ENCODE measurements at places on chromosomes 4 and X.

- DNase-seq, result no peak
Measured at GRCh38 chr4:128861856-128862518, 52.5 kb downstream of the JADE1 start.

DNA sequence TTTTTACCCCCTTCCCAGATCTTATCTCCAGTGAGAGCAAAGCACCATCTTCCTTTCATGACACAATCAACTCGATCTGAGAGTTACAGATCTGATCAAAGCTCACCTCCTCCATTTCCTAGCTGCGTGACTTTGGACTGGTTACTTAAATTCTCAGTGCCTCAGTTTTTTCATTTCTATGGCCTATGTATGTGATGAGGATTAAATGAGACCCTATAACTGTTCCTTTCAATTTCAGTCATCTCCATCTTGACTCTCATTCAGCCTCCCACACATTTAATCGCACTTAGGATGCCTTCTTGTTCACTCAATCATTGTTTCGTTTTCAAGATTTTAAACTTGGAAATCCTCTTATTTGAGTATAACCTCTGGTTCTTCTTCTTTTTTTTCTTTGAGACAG, 20.1 kb upstream of the CXCR3 start:
- no peak for DNase-seq

DNA sequence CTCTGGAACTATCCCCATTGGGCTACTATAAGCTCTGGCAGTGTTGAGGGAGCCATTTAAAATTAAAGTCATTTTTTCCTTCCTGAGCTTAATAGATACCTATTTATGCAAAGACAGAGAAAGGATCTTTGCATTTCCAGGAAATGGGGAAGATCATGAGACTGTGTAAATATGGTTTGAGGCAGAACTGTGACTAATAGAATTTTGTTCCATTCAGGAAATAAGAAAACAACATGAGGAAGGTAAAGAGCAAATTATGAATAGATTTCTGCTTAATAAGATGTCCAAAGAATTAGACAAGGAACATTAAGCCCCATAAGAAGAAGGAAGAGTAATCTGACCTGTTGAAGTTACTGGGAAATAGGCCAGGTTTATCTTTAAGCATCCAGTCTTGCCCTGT, 17.8 kb upstream of the TBC1D19 start:
- DNase-seq, result no peak

GRCh38 chr4:98608356-98608755, 50.1 kb downstream of the TSPAN5 start:
- DNase-seq, result no peak

GRCh38 chr4:4254199-4254598, 6.2 kb upstream of the TMEM128 start:
- DNase-seq, result no peak

GRCh38 chr4:140012688-140013486, 141.1 kb downstream of the MAML3 start:
- peak; percentile 30 for DNase-seq

GRCh38 chr4:148366251-148366650, 76.0 kb downstream of the NR3C2 start:
- DNase-seq, result no peak

DNA sequence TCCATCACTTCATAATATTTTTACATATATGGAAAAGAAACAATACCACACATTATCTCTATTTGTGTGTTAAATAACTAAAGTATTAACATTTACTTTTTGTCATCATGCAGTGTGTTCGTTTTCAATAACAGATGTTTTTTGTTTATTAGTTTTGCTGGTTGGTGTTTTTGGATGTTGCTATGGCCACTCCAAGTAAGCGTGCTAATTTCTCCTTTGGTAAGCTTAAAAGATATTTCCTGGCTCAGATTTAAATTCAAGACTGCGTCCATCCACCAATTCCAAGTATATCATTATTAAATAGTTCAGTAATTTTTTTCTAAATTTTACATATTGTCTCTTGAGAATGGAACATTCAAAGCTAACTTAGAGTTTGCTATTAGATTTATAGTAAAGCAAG, 235.4 kb upstream of the IL1RAPL1 start:
- no peak for DNase-seq

- no peak for DNase-seq
Measured at GRCh38 chr4:102343964-102344519, 1.2 kb downstream of the SLC39A8 start.

DNA sequence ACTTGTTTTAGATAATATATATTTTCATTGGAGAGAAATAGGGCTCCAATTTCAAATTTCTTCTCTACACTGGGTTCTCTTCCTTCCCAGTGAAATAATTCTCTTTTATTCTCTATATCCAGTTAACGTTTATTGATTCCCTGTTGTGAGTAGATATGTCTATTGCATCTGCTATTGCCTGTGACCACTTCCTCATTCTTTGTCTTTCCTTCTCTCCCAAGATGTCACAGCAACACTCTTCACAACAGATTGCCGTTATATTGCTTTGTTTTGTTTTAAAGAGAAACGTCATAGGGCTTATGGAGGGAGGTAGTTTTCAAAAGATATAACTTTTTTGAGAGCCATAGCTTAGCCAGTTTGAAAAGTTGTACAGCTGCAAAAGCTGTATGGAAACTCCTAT, 343.8 kb downstream of the ARHGAP24 start:
- no peak for DNase-seq

DNA sequence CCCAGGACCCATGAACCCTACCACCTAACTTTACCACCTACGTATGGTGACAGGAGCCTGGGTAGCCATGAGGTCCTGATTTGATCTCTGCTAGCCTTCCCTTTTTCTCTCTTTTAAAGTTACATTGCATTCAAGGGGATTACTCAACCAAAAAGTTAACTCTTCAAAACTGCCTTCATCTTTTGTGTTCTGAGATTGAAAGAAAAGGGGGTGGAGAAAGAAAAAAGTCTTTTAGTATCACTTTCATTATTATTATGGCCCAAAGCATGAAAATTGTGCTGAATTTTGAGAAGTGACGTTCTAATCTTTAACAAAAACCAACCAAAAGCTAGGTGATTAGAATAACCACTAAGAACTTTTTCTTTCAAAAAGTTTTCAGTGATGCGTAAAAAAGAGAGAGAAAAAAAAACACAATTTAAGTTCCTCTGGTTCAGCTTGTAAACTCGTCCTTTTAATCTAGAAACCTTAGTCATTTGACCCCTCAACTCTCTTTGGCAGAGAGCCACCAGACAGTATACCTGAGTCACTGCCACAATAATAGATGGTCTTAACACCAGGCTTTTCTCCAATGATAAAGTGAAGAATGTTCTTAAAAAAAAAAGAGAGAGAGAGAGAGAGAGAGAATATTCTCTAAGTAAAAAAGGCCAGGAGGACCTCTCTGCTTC, 347.4 kb upstream of the FGF13 start:
- DNase-seq, result no peak

GRCh38 chr4:185248393-185249039, 39.1 kb downstream of the SNX25 start:
- no peak for DNase-seq

DNA sequence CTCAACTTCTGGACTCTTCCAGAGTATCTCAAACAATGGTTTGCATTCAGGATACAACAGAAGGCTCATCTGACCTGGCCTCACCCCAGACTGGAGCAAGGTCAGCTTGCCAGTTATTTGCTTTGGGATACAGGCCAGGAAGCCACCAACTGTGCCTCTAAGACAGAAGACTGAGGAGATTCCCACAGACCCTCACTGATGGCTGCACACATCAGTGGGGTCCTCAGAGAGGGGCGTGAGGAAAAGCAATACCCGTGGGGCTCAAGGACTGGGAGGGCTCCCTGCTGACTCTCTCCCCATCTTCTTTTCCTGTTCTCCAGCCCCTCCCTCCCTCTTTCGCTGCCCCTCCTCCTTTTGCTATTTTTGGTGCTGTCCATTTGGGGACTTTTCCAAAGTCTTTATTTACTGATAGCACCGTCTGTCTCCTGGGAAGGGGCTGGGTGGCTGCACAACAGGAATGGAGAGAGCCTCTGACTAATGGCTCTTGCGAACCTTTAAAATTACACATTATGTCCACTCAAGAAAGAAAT, 23.2 kb downstream of the RELL1 start:
- DNase-seq, result no peak

GRCh38 chr4:186669159-186669731, 54.4 kb downstream of the FAT1 start:
- DNase-seq, result no peak

- peak; percentile 37 for DNase-seq
Measured at GRCh38 chrX:47831788-47832187, 4.9 kb upstream of the ZNF81 start.

DNA sequence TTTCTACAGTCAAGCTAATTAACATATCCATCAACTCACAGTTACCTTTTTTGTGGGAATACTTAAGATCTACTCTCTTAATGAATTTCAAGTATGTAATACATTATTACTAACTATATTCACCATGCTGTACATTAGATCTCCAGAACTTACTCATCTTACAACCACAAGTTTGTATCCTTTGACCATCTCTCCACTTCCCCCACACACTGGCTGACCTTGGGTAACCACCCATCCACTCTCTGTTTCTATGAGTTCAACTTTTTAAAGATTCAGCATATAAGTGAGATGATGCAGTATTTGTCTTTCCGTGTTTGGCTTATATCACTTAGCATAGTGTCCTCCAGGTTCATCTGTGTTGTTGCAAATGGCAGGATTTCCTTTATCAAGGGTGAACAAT, 30.5 kb upstream of the MAGED1 start:
- DNase-seq, result no peak

DNA sequence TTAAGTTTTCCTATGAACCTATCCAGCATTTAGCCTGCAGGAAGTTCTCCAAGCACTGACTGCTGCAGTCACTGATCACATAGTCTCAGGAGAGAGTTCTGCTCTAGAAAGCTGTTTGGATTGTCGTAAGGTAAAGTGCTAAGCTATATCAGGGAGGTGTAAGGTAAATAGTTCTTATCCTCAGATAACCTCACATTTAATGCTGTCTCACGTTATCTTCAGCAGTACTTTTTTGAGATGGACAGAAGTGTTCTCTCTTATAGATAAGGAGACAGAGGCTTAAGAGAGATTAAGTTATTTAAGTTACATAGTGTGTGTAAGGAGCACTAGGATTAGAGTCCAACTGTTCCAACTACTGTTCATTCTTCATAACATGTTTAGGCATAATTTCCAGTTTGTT, 77.9 kb downstream of the STIM2 start:
- no peak for DNase-seq

GRCh38 chr4:179478608-179479007, 2036.4 kb upstream of the AGA start:
- DNase-seq, result no peak

DNA sequence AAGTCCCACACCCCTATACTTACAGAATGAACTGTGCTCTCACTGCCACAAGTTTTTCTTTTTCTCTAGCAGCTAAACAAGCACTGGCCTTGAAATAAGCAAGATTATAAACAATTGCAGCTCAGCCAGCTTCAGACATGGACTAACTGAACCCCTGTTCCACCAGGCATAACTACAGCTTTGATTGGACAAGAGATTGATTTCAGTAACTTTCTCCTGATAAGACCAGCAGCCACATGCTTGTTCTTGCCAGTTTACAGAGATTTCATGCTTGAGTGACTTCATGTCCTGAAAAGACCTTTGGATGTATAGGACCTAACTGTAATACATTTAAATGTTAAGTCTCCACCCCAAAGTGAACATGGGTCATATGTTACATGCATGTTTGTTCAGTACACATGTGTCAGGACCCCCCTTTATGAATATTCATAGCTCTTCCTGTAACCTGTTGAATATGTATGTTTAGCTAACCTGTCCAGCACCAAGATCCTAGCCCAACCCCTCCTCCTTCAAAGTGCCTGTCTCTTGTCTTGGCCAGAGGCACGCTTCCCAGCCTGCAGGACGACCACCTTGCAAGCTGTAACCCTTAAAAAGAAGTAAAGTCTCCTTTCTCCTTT, 27.9 kb downstream of the ZNF275 start:
- no peak for DNase-seq

GRCh38 chrX:25025615-25026014, 9.8 kb upstream of the ARX start:
- DNase-seq, result no peak

GRCh38 chrX:115650916-115651315, 89.9 kb downstream of the PLS3 start:
- no peak for DNase-seq

- no peak for DNase-seq
Measured at GRCh38 chr4:24748758-24749350, 46.5 kb upstream of the SOD3 start.

DNA sequence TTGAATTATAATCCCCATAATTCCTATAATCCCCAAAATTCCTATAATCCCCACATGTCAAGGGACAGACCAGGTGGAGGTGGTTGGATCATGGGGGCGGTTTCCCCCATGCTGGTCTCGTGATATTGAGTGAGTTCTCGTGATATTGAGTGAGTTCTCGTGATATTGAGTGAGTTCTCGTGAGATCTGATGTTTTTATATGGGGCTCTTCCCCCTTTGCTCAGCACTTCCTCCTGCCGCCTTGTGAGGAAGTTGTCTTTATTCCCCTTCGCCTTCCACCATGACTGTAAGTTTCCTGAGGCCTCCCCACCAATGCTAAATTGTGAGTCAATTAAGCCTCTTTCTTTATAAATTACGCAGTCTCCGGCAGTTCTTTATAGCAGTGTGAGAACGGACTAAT, 36.6 kb upstream of the GPR78 start:
- no peak for DNase-seq

All from T follicular helper cell (primary cell).